ENCODE measurements at places on chromosomes 1 and 21.

DNA sequence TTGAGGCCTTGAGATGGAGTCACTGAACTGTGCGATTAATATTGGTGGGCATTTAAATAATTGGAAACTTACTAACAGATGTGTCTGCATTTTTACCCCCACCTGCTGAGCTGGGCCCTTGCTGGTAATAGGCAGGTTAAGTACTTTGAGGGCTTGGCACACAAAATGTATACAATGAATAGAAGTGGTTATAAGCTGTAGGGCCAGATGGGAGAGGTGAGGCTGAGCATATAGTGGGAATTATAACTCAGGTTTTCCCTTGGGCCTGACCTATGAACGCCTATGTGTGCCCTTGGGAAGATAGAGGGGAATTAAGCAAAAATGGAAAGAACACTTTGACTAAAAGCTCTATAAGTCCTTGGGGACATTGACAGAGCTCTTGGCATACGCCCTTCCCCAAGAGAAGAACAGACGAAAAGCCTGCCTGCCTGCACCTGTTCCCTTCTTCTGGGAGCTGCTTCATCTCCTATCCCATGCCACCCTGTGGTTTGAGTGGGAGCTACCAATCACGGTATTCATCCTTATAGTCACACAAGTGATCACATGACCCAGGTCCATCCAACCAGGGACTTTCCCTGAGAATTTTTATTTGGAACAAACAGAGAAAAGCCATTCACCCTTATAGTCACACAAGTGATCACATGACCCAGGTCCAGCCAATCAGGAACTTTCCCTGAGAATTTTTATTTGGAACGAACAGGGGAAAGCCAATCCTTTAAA is 260.7 kb upstream of the CSF3R start:
- DNase-seq, result peak; percentile 42

GRCh38 chr1:17596651-17597509 is 57.4 kb downstream of the ARHGEF10L start:
- peak; percentile 73 for DNase-seq

- DNase-seq, result no peak
Measured at GRCh38 chr1:10685196-10685807, 111.1 kb downstream of the CASZ1 start.

- no peak for DNase-seq
Measured at GRCh38 chr1:150156868-150157603, 7.3 kb downstream of the PLEKHO1 start.

GRCh38 chr1:234478481-234479309 is at the start of gene TARBP1:
TARBP1 (minus strand) TSS chr1:234479179; CDS start chr1:234479103, 76 bp downstream.
- DNase-seq, result peak; percentile 25

GRCh38 chr1:220219865-220220698 is 52.2 kb downstream of the RAB3GAP2 start:
- DNase-seq, result no peak

DNA sequence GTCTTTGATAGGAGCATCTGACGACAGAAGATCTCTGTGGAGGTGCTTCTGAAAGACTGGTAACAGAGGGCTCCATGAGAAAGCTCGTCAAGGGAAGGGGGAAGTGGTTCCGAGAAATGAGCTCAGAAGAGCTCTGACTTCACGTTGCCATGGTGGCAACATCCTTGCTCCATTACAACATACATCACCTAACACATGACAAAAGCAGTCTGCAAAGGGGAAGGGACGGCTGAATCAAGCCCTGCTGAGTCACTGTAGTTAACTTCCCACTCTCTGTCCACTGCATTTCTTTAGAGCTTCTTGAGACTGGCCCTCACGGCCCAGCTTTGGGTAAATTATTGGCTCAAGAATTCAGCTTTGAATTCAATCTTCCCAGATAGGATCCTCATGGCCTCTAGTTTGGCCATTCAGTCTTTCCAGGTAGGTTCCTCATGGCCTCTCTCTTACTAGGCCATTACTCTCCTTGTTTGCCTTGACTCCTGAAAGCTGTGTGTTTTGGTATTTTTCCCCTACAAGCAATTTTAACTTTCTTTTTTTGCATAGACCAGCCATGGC is 88.0 kb upstream of the ZNF648 start:
- no peak for DNase-seq

DNA sequence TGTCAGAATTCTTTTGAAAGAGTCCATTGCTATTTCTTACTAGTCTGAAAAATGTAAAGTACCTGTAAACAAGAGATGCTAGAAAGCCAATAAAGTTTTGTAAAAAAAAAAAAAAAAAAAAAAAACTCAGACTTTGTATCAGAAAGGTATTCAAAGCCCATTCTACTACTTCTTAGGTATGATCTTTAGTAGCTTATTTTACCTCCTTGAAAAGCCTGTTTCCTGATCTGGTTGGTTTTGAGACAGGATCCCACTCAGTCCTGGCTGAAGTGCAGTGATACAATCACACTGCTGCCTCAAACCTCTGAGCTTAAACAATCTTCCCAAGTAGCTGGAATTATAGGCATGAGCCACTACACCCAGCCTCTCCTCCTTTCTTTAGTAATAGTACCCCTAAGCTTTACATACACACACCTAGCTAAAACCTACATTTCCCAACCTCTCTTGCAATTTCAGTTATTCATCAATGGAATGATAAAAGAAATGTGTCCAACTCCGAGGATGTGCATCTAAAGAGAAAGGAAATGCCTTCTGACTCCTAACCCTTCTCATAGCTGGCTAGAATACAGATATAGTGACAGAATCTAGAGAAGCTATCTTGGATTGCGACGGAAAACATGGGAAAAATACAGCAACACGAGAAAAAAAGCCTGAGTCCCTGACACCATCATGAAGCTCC is 30.6 kb downstream of the EPS15 start:
- DNase-seq, result no peak

DNA sequence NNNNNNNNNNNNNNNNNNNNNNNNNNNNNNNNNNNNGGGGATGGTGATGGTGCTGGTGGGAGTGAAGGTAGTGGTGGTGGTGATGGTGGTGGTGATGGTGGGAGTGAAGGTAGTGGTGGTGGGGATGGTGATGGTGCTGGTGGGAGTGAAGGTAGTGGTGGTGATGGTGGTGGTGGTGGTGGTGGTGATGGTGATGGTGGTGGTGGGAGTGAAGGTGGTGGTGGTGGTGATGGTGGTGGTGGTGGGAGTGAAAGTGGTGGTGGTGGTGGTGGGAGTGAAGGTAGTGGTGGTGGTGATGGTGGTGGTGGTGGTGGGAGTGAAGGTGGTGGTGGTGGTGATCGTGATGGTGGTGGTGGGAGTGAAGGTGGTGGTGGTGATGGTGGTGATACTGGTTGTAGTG is 93.6 kb downstream of the CRYAA start:
- no peak for DNase-seq

- no peak for DNase-seq
Measured at GRCh38 chr1:230087028-230087716, 20.1 kb downstream of the GALNT2 start.

- DNase-seq, result peak; percentile 37
Measured at GRCh38 chr1:229579059-229579673, 20.7 kb upstream of the ABCB10 start.

DNA sequence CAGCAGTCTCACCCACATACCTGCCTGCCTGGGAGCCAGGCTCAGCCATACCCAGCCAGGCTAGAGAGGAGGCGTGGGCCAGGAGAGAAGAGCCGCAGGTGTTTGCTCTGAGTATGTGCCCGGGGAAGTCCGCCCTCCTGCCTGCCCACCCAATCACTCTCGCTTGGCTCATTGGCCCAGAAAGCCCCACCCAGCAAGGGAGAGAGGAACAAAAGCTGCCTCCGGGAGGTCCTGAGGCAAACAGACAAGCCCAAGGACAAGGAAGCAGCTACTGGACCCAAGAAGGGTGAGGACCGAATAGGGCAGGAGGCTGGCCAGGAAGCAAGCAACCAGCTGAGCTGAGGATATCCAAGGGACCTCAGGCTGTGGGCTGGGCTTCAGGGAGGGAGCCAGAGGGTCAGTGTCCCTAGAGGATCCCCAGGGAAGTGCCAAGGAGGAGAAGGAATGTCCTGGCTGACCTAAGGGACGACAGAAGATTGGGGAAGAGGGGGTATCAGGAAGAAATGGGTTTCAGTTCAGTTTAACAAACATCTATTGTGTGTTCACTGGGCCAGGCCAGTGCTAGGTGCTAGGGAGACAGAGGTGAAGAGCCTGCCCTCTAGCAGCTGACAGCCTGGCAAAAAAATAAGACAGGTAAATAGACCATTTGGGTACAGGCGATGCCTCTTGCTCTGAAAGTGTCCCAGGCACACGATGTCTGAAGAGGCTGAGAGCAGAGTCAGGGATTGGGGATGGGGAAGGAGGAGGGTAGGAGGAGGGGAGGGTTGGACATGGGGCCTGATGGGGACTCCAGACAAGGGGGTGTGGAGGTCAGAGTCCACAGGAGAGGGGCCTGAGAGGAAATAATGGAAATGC is at the start of gene GJB4:
TSS of gene GJB4 (plus strand) at position 238 of the 855 bp plus-strand sequence. CDS start 1,515 bp downstream, outside the sequence.
- no peak for DNase-seq

- DNase-seq, result no peak
Measured at GRCh38 chr21:29943885-29944284, 4.1 kb upstream of the GRIK1 start.

DNA sequence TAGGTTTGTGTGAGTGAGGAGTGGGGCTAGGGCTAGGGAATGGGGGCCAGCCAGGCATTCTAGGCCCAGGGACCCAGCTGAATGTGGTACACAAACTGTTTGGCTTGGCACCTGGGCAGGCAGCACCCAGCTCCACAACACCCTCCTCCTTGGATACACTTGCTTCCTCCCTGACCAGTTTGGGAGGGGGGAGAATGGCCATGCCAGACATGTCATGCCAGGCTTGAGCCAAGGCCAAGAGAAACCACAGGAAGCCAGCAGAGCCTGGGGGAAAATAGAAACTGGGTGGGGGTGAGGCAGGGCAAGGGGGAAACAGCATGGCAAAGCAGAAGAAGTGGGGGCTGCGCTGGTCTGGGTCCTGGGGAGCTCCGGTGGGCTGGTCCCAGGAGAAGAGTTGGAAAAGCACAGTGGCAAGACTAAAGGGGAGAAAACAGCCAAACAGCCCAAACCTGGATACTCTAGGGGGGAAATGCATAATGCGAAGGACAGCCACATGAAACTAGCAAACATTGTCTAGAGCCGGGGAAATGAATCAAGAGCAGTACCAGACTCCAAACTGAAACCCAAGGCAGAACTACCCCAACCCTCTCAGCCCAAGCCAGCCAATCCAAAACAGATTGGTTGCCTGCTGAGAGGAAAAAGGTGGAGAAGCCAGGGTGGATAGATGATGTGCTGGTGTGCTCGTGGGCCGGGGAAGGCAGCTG is 47.9 kb downstream of the LGR6 start:
- DNase-seq, result no peak

GRCh38 chr1:37452416-37452815 is 22.0 kb upstream of the ZC3H12A start:
- no peak for DNase-seq

GRCh38 chr1:76237211-76237610 is 162.7 kb downstream of the ST6GALNAC3 start:
- DNase-seq, result no peak

DNA sequence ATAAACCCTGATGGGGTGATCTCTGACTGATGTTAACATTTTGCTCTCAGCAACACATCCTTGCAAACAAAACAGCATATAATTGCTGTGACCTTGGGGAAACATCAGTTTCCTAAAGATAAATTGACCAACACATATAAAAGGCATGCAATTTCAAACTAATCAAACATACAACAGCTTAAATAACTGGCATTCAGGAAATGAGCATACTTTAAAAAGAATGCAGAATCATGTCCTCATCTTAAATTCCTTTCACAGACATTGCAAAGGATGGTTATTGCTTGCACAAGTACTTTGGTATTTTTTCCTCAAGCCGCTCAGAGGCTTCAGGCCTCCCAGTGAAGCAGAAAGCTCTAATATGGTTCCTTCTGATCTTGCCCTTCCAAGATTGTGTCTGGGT is 53.4 kb upstream of the RGS18 start:
- DNase-seq, result no peak

DNA sequence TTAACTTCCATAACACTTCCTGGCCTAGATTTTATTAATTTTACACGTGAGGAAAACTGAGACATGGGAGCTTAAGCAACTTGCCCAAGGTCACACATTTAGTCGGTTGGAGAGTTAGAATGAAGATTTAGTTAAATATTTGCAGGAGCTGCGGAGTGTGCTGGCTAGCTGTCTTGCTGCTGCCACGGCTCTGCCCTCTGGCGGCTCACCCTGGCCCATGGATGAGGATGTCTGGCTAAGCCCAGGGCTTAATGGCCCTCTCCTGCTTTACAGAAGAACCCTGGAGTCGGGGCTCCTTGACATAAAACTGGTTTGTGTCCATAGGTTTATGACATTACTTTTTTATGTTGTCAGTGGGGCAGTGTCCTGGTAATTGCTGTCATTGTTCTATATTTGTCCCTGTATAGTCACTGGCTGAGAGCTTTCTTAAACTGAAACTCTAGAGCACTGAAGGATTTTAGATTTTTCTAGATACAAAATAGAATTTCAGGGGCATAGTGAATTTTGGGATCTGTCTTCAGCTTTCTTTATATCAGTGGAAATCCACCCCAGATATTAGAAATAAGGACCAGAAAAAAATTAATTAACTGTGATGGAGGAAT is 88.9 kb upstream of the WLS start:
- DNase-seq, result no peak

- DNase-seq, result no peak
Measured at GRCh38 chr21:42406201-42406621, 2.5 kb downstream of the UBASH3A start.
